IMR-90 (cell line): ENCODE measurements at places on chromosomes 3 and 15.
A peak's percentile ranks its signal among the peaks of the same experiment; 100 is the strongest.

- DNase-seq, result peak; percentile 17
Measured at GRCh38 chr3:4750306-4750968, 228.8 kb upstream of the BHLHE40 start.

DNA sequence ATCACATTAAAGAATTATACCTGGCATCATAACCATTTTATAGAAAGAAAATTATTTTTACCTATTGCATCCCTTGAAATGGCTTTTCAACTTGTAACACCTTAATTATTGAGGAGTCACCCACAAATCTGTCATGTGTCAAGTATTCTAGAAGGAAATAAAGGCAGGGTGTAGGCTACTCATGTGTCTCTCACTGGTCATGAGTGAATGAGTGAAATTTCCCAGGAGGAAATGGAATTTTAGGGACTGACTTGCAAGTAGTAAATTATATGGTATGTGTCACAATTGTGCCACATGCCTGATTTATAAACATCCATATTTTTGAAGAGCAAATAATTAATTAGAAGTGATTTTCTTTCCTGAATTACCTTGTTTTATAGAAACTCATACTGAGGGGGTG, 310.5 kb upstream of the ADAMTS9 start:
- DNase-seq, result no peak

DNA sequence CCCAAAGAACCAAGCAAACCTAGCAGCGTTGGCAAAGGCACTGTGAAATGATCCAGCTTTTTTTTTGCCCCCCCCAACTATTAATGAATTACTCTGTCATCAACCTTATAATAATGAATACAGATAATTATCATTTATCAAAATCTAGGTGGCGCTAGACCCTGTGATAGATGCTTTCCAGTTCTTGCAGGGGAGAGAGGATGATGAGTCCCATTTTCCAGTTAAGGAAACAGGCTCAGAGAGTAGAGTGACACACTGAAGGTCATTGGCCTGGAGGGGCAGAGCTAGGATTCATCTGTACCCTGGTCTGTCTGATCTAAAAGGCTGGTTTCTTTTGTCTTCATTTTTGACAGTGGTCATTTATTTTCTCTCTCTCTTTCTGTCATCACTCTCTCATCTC, 5.0 kb downstream of the ACOX2 start:
- DNase-seq, result no peak

GRCh38 chr3:123713211-123713610, 128.4 kb upstream of the HACD2 start:
- no peak for DNase-seq

GRCh38 chr15:51938286-51938685, 33.3 kb downstream of the LEO1 start:
- DNase-seq, result no peak

GRCh38 chr3:196003611-196004010, 78.3 kb downstream of the TFRC start:
- no peak for DNase-seq
